Liver (tissue), 10 donors: ENCODE measurements at places on chromosomes 4 and X. TPM values are rescaled to one million over a fixed set of nuclear protein-coding genes. Genes with fewer than 3 reads are reported as not detected.

Gene CFAP47
- total RNA-seq = not detected

Gene GYPE
- total RNA-seq = 53.9 TPM

Gene ITGB1BP2
- total RNA-seq = 3.3 TPM

Gene GLOD5
- 0.67 TPM for total RNA-seq

Gene PPP4R3C
- not detected for total RNA-seq

Gene SLITRK2
- not detected for total RNA-seq

Gene RTL9
- 0.37 TPM for total RNA-seq
